Astrocyte of the spinal cord (primary cell): ENCODE measurements at places on chromosomes 6 and 20.

DNA sequence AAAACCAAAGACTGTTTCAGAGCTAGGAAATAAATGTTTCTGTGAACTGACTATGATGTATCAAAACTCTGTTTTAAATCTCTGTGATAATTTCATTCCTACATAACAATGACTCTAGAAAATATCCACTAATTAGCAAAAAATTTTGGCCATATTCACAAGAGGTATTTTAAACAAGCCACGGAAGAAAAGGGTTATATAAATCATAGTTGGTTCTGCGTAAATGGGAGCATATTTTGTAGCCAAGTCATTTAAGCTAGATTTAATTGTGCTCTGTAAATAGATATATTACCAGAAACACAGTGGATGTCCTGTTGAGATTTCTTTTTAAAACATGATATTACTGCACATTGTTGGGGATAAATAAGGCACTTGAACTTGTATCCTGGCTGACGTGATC lies 416.5 kb upstream of the PLCB4 start:
- DNase-seq, result no peak

- peak; percentile 87 for DNase-seq
Observed at GRCh38 chr6:106546691-106547414, 82.4 kb downstream of the RTN4IP1 start.

DNA sequence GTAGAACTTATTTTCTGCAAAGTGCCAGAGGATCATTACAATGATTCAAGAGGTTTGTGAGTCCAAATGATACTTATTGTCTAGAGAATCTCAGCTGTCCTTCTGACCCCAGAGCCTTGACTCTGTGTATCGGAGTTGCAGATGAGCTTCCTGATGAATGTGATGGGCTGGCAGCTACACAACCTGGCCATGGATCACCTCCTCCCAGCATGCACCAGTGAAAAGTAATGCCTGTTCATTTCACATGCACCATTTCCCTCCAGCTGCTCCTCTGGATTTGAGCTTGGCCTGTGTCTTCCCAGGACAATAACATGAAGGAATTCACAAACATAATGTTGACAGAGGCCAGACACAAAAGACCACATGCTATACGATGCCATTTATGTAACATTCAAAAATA lies 30.0 kb downstream of the SNHG17 start:
- DNase-seq, result no peak

DNA sequence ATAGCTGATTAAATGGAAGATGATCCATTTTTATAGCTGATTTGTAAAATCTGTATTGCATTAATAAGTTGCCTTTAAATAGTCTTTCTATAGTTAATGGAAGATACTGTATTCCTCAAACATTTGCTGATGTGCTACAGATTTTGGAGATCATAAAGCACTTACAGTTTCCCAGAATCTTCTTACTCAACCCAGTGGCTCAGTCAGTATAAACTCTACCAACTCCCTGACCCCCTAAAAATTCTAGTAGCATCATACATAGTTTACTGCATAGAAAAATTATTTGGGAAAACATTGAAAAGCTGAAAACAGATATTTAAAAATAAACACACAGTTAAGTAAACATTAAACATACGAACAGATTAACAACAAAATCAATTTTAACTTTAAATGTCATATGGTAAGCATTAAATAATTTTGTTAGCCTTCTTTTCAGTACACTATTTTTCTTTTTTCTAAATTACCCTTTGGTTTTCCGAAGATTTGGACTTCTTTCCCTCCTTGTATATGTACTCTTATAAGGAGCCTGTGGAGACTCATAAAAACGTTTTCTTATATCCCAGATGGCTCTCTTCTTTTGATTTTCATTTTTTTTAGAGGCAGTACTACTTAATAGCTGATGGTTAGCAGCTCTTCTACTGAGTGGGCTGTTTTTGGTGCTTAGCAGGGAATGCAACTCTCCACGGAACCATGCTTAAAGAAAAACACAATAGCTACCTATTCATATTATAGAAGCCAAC lies 62.7 kb upstream of the BMP5 start:
- DNase-seq, result no peak

DNA sequence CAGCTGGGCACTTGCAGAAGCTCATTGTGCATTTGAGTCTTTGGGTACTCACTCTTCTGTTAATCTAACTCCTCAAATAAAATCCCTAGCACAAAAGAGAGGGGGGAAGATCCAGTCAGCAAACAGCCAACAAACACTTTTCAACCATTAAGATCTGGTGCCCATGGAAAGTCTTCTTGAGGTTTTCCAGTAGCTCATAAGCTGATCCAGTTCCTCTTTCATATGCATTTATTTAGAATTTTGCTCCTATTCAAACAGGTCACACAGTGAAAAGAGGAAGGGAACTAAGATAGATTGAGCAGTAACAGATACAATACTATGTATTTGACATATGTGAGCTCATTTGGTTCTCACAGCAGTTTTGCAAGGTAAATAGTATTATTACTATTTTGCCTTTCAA lies 38.6 kb downstream of the HLA-DPB1 start:
- no peak for DNase-seq

DNA sequence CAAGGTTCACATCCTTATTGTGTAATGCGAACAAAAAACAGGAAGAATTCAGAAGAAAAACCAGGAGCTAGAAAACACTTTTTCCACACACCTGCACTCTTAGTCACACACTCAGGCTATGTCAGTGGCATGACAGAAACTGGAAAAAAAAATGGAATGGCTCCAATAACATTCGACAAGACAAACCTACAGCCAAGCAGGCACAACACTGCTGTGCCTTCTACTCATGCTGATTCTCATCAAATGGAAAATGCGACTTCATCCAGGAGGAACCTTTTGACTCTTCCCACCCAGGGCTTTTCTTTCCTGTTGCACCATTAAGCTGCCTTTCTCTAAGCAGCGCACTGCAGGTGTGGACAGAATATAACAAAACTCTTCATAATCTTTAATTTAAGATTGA lies 163.2 kb upstream of the BTBD3 start:
- no peak for DNase-seq

- no peak for DNase-seq
Observed at GRCh38 chr20:37636977-37637376, 56.9 kb upstream of the CTNNBL1 start.

- DNase-seq, result no peak
Observed at GRCh38 chr20:51750770-51751388, 17.3 kb downstream of the ATP9A start.

DNA sequence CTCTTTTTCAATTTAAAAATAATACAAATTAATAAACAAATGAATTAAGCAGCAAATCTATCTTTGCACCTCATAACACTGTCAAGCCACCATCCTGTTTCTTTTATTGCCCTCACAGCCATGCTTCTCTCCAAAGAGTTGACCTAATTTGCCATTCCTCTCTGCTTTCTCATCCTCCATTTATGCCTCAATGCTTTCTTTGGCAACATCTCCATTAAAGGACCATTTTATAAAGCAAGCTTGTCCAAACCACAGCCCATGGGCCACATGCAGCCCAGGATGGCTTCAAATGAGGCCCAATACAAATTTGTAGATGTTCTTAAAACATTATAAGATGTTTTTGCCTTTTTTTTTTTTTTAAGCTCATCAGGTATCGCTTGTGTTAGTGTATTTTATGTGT lies 26.4 kb upstream of the MEI4 start:
- peak; percentile 69 for DNase-seq

- DNase-seq, result peak; percentile 87
Observed at GRCh38 chr20:51752343-51752951, 15.7 kb downstream of the ATP9A start.

DNA sequence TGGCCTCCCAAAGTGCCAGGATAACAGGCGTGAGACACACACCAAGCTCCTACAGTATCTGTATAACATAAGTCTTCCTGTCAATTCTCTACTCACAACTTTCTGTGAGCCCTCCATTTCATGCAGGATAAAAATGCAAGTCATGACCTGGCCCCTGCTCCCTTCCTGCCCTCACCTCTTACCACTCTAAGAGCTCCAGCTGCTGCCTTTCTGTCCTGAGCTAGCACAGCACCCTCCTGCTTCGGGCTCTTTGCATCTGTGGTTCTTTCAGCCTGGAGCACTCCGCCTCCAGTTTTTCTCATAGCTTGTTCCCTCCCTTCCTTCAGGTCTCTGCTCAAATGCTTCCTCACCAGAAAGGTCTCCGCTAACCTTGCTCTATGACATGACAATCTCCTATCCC lies 23.7 kb upstream of the TRPC4AP start:
- DNase-seq, result no peak

GRCh38 chr6:51049288-51049982 lies 230.8 kb downstream of the TFAP2B start:
- no peak for DNase-seq

- no peak for DNase-seq
Observed at GRCh38 chr6:167734662-167735083, 92.0 kb upstream of the AFDN start.

DNA sequence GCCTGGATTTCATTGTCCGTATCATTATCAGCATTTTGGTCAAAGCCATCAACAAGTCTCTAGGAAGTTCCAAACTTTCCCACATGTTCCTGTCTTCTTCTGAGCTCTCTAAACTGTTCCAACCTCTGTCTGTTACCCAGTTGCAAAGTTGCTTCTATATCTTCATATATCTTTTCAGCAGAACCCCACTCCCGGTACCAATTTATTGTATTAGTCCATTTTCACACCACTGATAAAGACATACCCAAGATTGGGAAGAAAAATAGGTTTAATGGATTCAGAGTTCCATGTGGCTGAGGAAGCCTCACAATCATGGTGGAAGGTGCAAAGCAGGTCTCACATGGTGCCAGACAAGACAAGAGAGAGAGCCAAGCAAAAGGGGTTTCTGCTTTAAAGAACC lies 293.2 kb downstream of the EPM2A start:
- no peak for DNase-seq

GRCh38 chr6:39342692-39343395 lies 20.3 kb upstream of the KCNK16 start:
- no peak for DNase-seq
